ENCODE measurements at places on chromosomes 3 and 15. TPM values are rescaled to one million over a fixed set of nuclear protein-coding genes. Genes with fewer than 3 reads are reported as not detected.

The PDZRN3 gene
- total RNA-seq, result not detected

The SNTN gene
- total RNA-seq, result not detected

The AADACL2 gene
- not detected for total RNA-seq

The GORASP1 gene
- total RNA-seq, result 28.1 TPM

- H3K36me3 ChIP-seq, result peaks cover 10% of the 10 kb centered on the region
- DNase-seq, result peak; percentile 78
- peaks cover 38% of the 10 kb centered on the region for H3K4me1 ChIP-seq
- H3K27ac ChIP-seq, result peak within 1 kb of the TSS; percentile 51
These were observed at the start of gene TMOD2 for GRCh38 chr15:51750792-51751696. TMOD2 (plus strand) TSS chr15:51751597; CDS start chr15:51766442, 14,845 bp downstream.

DNA sequence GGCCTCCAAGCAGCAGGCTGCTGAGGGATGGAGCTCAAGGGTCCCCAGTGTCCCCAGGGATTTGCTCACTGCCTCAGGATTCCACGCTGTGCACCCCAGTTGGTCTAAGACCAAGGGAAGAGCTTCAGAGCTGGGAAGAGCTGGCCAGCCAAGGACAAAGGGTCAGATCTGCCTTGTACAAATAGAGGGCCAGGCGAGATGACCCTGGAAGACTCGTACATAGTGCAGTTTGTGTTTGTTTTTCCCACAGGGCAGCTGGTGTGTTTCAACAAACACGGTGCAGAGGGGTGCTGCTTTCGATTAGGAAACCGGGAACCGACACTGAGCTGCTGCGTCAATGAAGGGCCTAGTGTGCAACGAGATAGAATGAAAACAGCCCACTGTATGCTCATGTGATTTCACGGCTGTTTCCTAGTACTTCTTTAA, 56.1 kb upstream of the TRPM1 start:
- peaks cover 2% of the 10 kb centered on the region for H3K4me1 ChIP-seq
- no peak overlapping the region for H3K27ac ChIP-seq
- H3K4me3 ChIP-seq, result no peak overlapping the region
- H3K36me3 ChIP-seq, result no peaks in the 10 kb centered on the region
- no peak for DNase-seq
- H3K27me3 ChIP-seq, result peaks cover 9% of the 10 kb centered on the region

The HESX1 gene
- not detected for total RNA-seq

GRCh38 chr3:55664387-55664786, 177.3 kb upstream of the WNT5A start:
- peaks cover 2% of the 10 kb centered on the region for H3K4me1 ChIP-seq
- peaks cover 7% of the 10 kb centered on the region for H3K27me3 ChIP-seq
- DNase-seq, result no peak

DNA sequence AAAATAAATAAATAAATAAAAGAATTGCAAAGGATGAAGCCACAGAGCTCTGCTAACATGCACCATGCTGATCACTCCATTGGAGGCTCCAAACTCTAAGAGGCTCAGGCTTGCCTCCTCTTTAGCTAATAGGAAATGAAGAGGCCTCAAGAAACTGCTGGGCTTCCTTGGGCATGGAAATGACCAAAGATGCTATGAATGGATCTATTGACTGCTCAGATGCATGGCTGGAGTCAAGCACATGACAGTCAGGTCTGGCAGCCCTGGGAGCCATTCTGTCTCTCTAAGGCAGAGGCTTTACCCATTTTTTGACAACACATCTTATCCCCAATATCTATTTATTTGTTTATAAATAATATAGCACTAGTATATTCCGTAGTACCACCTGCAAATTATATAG, 5.3 kb upstream of the LIPC start:
- H3K27ac ChIP-seq, result no peak overlapping the region
- DNase-seq, result no peak

The NME9 gene
- 0.57 TPM for total RNA-seq

GRCh38 chr3:108099244-108099643, 8.4 kb upstream of the CD47 start:
- no peak for DNase-seq
- H3K27ac ChIP-seq, result peak overlapping the region; percentile 21
- H3K4me1 ChIP-seq, result peaks cover 39% of the 10 kb centered on the region
- no peaks in the 10 kb centered on the region for H3K27me3 ChIP-seq

DNA sequence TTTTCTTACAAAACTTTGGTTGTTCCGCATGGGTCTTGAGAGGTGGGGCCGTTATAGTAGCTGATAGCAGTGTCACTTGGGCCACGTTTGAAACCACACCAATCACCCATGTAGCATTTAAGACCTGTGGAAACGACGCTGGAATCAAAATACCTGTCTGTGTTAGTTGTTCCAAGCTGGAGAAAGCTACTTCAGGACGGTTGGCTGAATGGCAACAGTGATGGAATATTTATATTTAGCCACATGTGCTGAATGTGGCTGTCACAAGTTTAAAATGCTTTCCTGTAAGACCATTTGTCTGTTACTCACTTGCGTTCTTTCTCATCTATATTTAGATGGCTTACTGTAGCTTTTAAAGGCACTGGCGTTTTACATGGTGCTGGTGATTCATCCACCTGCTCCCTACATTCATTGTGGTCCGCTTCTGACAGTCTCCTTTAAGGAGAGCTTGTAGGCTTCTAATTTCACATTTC, 1.4 kb downstream of the DNAJA4 start:
- no peak for DNase-seq
- H3K4me1 ChIP-seq, result peaks cover 30% of the 10 kb centered on the region
- H3K27me3 ChIP-seq, result no peaks in the 10 kb centered on the region
- H3K4me3 ChIP-seq, result peak overlapping the region; percentile 88
- H3K36me3 ChIP-seq, result peaks cover 2% of the 10 kb centered on the region

DNA sequence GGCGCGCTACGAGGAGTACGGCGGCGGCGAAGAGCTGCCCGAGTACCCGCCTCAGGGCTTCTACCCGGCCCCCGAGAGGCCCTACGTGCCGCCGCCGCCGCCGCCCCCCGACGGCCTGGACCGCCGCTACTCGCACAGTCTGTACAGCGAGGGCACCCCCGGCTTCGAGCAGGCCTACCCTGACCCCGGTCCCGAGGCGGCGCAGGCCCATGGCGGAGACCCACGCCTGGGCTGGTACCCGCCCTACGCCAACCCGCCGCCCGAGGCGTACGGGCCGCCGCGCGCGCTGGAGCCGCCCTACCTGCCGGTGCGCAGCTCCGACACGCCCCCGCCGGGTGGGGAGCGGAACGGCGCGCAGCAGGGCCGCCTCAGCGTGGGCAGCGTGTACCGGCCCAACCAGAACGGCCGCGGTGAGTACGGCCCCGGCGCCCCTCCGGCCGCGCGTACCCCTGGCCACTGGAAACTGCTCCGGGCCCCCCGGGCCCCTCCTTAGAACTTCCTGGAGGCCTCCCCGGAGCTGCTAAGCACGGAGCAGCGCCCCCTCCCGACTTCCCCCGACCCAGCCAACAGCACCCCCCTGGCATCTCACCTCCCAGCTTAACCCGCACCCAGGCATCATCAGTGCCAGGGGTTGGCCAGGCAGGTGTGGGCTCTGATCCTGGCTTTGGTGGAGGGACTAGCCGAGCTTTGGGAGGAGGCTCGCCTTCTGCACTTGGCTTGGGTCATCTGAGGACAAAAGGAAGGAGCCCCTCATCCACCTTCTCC, 1.4 kb downstream of the LOXL1 start:
- H3K36me3 ChIP-seq, result peaks cover 2% of the 10 kb centered on the region
- peak; percentile 89 for DNase-seq
- no peaks in the 10 kb centered on the region for H3K27me3 ChIP-seq

DNA sequence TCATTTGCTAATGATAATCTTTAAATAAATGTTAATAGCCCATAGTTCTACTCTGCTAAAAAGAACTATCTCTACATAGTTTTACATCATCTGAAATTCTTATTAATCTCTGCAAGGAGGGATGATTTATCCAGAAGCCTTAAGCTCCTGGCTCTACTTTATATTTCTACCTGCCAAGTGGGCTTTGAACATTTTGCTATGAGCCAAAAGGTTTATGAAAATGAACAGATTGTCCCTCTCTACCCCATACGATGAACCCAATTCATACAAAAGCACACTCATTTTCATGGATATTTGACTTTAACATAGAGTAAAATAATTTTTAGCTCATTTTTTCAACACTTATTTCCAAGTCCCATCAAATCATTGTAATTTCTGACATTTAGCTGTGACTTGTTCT, 611.0 kb downstream of the NSUN3 start:
- DNase-seq, result no peak
- H3K27ac ChIP-seq, result no peak overlapping the region
- H3K27me3 ChIP-seq, result no peaks in the 10 kb centered on the region
- no peaks in the 10 kb centered on the region for H3K4me1 ChIP-seq
- H3K36me3 ChIP-seq, result no peaks in the 10 kb centered on the region

The IL5RA gene
- total RNA-seq, result 0.48 TPM

The NLGN1 gene
- not detected for total RNA-seq

DNA sequence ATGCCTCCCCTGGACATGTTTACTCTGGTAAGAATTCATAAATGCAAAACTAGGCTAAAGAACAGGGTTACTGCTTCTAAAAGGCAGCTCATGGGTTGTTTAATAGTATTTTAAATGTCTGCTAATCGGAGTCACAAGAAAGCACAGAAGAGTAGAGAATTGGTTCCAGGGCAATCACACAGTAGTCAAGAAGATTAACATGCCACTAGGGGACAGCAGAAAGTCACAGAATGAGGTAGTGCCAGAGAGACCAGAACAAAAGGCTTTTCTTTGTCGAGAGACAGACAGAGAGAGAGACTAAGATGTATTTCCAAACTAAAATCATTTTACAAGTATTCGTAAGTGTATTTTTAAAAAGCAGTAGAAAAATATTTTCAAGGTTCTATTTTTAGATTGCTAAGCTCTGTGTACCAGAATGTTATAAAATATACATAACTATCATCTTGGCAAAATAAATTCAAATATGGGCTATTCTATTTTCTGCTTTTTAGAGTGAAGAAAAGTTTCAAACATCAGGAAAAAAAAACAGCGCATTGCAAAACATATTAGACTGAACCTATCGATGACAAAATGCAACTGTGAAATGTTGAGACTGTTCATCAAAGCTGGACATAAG, 78.3 kb upstream of the CDIN1 start:
- H3K4me3 ChIP-seq, result no peak overlapping the region
- no peaks in the 10 kb centered on the region for H3K4me1 ChIP-seq
- H3K36me3 ChIP-seq, result no peaks in the 10 kb centered on the region
- no peak for DNase-seq
- H3K27me3 ChIP-seq, result peaks cover 22% of the 10 kb centered on the region

The KLHL6 gene
- total RNA-seq, result 36.9 TPM

DNA sequence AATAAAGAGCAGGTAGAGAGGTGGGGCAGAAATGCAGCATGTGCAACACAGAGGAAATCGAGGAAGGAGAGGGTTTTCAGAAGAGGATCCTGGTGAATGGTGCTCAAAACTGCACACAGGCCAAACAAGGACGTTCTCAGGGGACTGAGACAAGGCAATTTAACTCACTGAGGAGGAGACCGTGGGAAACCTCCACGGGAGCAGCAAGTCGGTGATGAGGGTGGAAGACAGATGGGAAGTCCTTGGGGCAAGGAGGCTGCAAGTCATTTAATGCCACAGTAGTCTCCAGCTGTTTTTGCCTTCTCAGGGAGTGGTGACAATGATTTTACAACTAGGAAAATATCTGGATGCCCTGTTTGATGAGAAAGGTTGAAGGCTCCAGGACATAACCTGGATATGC, 11.5 kb upstream of the PDIA5 start:
- no peak overlapping the region for H3K4me3 ChIP-seq
- no peaks in the 10 kb centered on the region for H3K36me3 ChIP-seq
- no peak for DNase-seq
- H3K4me1 ChIP-seq, result no peaks in the 10 kb centered on the region

- peaks cover 1% of the 10 kb centered on the region for H3K4me1 ChIP-seq
- DNase-seq, result no peak
- H3K36me3 ChIP-seq, result no peaks in the 10 kb centered on the region
- H3K27ac ChIP-seq, result no peak overlapping the region
These were observed 11.3 kb upstream of the MOBP start for GRCh38 chr3:39456159-39456558.

- DNase-seq, result no peak
- H3K36me3 ChIP-seq, result peaks cover 6% of the 10 kb centered on the region
- no peak overlapping the region for H3K4me3 ChIP-seq
- no peak overlapping the region for H3K27ac ChIP-seq
These were observed 116.1 kb upstream of the CRBN start for GRCh38 chr3:3295586-3295985.

- H3K27me3 ChIP-seq, result no peaks in the 10 kb centered on the region
- H3K4me3 ChIP-seq, result no peak overlapping the region
- H3K4me1 ChIP-seq, result no peaks in the 10 kb centered on the region
- H3K27ac ChIP-seq, result no peak overlapping the region
These were observed 12.6 kb downstream of the SYNPR start for GRCh38 chr3:63290686-63291085.

DNA sequence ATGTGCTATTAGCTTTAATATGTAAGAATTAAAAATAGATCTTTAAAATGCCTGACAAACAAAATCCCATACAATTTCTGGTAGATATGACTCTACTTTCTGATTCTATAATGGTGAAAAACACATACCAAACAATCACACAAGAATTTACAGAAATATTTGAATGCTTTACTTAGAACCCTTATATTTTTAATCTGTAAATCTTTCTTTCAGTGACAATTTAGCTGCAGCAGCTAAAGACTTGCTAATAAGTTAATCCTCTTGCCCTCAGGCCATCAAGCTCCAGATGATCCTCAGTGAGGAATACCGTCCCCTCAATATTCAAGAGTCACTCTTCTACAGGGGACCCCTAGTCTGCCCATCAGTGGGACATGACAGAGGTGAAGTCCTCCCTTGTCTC, 55.6 kb downstream of the C3orf80 start:
- DNase-seq, result no peak
- no peaks in the 10 kb centered on the region for H3K27me3 ChIP-seq
- no peaks in the 10 kb centered on the region for H3K4me1 ChIP-seq
- H3K4me3 ChIP-seq, result no peak overlapping the region
- H3K36me3 ChIP-seq, result peaks cover 5% of the 10 kb centered on the region
- no peak overlapping the region for H3K27ac ChIP-seq

DNA sequence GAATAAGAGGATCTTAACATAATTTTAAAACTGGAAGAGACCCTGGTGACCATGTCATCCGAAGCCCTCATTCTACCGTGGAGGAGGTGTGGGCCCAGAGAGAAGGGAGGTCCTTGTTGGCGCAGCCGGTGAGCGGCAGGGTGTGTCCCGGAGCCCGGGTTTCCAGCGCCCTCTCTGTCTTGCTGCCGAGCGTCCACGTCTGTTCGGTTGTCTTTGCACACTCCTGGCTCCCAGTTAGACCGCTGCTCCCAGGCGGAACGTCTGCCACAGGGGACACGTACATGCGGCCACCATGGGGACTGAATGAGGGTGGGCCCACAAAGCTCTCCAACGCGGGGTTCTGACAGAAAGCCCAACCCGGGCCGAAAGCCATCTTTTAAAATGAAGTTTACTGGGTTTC, 6.6 kb upstream of the MUC4 start:
- peaks cover 5% of the 10 kb centered on the region for H3K27me3 ChIP-seq
- peaks cover 4% of the 10 kb centered on the region for H3K4me1 ChIP-seq
- DNase-seq, result no peak
- H3K4me3 ChIP-seq, result no peak overlapping the region
- H3K36me3 ChIP-seq, result no peaks in the 10 kb centered on the region
